SHP77 treated with DMSO at 0.1 percent for 48 hours (cell line): ENCODE measurements at places on chromosomes 2 and 18.

DNA sequence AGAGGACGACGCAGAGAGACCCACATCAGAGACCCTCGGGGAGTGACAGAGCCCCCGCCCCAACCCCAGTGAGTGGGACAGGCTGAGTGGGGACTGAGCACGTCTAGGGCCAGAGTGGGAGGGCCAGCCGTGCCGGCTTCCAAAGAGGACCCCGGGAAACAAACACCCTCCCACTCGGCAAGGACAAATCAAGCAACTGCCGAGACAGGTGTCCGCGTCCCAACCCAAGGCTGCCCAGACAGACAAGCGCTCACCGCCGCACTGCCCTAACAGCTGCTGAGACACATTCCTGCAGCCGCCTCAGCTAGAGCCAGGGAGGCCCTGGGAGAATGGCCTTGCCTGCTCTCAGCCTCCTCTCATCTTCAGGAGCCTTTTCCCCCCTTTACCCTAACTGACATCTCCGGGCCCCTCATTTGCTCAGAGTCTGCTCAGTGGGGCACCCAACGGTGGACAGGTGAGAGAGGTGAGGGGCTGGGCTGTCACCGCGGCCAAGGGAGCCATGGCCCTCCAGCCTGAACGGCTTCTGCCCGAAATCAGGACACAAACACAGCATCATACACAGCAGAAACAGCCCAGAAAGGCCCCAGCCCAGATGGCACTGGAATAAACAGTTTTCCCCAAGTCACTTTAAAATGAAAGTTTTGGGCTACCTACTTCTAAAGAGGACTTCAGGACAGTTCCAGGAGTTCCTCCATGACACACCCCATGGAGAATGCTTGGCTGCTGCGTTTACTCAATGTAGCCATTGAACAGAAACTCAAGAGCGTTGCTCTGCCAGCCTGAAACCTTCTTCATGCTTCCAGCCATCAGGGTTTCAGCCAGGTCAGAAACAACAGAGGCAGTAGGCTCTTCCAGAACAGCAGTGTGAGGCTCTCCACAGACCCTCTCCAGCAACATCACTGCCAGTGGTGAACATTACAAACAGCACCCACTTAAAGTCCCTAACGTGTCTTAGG lies 23.6 kb downstream of the SLC66A2 start:
- DNase-seq = no peak

DNA sequence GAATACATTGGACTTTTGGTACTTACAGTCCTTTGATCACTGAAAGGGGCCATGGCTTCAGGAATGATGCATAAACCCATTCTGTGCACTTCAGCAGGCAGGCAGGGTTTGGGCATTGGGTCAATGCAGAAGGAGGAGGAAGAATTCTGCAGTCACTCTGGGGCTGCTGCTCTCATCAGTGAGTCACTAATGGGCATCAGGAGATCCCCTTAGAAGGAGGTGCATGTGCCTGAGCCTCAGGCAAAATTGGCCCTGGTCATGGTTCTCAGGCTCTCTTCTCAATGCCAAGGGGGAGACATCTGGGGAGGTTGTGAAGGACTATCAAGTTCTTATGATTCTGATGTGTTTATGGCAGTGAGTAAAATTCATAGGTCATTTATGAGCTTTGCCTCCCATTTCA lies 52.0 kb upstream of the TNP1 start:
- DNase-seq = no peak

DNA sequence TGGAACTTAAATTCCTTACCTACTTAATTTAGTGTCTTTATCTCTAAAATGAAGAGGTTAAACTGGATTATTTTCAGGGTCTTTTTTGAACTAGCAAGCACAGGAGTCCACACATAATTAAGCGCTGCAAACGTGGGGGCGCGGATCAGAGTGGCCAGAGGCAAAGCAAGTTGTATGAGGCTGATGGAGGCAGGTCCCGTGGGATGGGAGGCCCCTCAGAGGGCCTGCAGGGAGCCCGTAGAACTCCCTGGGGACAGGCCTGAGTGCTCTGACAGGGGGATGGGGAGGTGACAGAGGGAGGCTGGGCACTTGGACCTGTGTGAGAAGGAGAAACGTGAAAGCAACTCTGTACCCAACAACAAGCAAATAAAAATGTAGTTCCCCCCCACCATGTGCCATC lies 177.8 kb downstream of the ACKR3 start:
- DNase-seq = no peak

GRCh38 chr18:60024857-60025256 lies 125.1 kb downstream of the PMAIP1 start:
- no peak for DNase-seq

DNA sequence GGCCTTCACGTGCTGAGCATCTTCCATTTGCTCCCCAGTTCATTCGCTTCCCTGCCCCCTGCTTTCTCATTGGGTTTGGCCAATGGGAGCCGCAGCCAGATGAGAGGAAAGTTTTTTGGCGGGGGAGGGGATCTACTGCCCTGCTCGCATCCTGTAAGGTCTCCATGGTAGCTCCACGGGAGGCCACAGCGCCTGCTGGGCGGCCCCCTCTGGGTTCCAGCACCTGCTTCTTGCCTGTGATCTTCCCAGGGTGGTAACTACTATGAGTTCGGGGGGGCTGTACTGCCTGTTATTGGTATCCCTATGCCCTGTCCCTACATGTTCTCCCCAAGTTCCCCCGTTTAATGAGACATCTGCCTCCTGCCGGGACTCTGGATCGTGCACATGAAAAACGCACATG lies 57.2 kb downstream of the INPP5D start:
- DNase-seq = no peak

DNA sequence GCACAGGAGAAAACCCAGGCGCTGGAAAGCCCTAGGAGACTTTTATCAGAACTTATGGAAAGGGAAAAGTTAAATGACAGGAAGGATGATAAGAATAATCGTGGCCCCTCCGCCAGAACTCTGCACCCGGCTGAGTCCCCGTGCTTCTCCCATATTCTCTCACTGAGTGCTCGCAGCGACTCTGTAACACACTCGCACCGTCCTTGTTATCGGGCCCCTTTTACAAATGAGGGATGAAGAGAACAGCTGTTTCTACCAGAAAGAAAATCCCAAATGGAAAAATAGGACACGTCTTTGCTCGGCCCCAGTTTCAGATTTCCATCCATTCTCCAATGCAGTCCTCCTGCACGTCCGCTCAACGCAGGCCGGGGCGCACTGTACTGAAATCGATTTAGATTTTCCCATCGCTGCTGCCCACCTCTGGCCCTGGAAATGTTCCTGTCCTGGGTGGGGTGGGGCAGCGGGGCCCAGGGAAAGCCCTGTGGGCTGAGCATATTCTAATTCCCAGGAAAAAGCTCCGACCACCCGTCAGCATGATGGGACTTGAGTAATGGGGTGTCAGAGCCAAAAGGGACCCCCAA lies 66.4 kb downstream of the KCNF1 start:
- DNase-seq = no peak

- DNase-seq = no peak
Observed at GRCh38 chr2:65482971-65483370, 50.6 kb upstream of the SPRED2 start.

DNA sequence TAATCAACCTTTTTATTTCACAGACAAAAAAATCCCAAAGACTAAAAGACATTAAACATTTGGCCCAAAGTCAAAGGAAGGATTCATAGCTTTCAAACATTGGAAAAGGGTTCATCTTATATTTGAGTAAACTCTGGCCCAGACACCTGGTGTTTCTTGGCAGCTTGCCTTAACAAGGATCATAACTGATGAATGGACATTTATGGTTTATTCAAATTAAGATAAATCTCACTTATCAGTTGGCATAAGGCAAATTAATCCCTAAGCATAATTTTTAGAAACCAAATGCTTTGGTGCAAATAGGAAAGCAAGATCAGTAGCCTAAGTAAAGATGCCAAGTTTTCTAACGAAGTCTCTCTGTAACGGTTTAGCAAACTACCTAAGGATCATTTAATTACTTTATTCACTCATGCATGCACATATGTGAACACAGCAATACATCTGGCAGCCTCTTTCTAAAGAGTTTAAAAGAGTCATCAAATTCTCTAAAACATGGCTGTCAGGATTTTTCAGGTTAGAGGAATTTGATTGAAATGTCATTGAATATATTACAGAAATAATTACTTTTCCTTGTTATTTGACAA lies 323.4 kb upstream of the RBMS1 start:
- no peak for DNase-seq

DNA sequence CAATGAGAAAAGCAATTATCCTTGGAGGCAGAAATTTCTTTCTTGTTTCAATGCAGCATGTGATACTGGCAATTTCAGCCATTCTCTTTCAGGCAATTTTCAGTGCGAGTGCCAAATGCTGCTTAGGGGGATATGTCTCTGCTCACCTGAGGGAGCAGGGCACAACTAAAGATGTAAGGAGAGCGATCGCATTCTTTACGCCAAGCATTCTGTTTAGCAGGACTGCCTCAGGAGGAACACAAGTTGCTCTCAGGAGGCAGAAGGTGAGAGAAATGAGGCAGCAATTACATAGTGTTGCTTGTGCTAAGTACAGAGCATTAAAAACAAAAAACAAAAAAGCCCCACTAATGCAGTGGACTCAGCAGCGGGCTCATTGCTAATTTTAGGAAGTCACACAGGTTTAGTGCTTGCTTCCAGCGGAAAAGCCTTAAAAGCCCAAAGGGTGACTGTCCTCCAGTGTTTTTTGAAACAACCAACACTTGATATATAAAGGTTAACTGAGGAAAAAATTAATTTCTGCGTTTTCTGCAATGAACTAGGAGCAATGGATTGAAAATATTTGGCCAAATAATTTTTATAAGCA lies 116.9 kb downstream of the METTL8 start:
- no peak for DNase-seq

- DNase-seq = no peak
Observed at GRCh38 chr2:186493564-186494085, 7.6 kb downstream of the ZC3H15 start.
